ENCODE measurements at places on chromosomes 1 and 21.
A peak's percentile ranks its signal among the peaks of the same experiment; 100 is the strongest.

- no peak for DNase-seq
These were observed 27.2 kb downstream of the CCDC30 start for GRCh38 chr1:42490237-42490636.

- no peak for DNase-seq
These were observed 20.4 kb downstream of the CCT8 start for GRCh38 chr21:29053011-29053553.

DNA sequence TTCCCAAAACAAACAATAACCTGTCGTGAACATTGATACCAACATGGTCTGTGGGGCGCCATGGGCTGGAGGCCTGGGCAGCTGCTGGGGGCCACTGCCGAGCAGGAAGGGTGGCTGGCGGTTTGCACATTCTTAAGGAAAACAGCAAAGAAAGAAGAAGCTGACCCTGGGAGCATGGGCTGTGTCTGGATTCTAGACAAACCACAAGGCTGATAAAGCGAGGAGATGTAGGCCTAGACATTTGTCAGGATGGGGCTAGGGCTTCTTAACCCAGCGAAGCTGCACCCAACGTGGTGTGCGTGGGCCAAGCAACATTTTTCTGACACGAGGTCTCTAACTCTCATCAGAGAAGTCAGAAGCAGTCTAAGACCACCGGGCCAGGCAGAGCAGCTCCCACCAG is 322.1 kb upstream of the VAMP3 start:
- no peak for DNase-seq

GRCh38 chr1:236465959-236466303 is 57.9 kb upstream of the LGALS8 start:
- no peak for DNase-seq

GRCh38 chr1:160208557-160209320 is 3.6 kb downstream of the PEA15 start:
- DNase-seq = no peak

- peak; percentile 99 for DNase-seq
These were observed 20.4 kb downstream of the AGRN start for GRCh38 chr1:1040004-1040991.

GRCh38 chr1:15277447-15277838 is 30.4 kb downstream of the FHAD1 start:
- DNase-seq = no peak

DNA sequence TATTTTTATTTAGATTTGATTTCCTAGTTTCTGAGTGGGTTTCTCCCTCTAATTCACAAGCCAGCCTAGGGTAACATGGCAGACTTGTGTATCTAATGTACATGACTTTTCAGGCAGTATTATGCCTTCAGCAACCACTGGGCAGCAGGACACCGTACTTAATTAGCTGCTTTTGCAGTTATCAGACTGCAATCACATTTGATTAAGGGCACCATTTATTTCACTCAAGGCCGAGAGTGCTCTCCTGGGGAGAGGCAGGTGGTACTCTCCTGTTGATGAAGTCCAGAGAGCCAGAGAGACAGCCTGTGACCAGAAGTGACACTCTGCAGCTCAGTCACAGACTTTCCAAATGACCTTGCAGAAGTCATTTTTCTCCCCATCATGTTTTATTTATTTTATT is 18.7 kb downstream of the CYYR1 start:
- DNase-seq = no peak

GRCh38 chr1:34776911-34777310 is 4.1 kb upstream of the GJB3 start:
- no peak for DNase-seq

GRCh38 chr21:42234464-42235241 is 15.7 kb downstream of the ABCG1 start:
- DNase-seq = peak; percentile 62

GRCh38 chr1:86224651-86225310 is 68.2 kb upstream of the COL24A1 start:
- DNase-seq = no peak

DNA sequence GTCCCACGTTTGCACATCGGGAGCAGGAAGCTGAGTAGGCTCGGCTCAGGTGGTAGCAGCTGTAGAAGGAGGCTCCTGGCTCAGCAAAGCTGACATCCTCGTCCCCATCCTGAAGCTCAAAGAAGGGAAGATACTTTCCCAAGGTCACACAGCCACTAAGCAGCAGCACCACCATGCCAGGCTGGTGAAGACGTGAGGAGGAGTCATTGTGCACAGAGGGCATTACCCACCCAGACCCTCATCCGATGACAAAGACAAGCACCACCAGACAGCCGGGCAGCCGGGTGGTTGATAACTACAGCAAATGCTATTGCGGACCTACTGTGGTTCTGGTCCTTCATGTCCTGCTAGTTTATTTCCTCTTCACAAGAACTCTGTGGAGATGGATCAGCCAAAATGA is 186.9 kb downstream of the MATN1 start:
- no peak for DNase-seq

DNA sequence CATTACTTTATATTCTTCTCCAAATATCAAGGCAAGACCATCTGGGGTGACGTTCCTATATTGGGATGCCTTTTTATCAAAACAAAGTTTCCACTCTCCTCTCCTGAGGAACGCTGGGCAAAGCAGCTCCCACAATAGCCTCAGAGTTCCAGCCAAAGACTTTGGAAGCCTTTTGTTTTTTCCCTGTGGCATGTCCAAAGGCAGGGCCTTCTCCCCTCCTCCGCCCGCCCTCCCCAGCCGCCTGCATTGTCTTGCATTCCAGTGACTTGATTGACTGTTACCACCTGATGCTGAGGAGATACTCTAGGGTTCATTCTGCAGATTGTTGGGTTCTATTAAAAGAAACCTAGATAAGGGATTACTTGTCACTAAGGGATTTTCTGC is 43.5 kb downstream of the PROX1 start:
- DNase-seq = no peak

GRCh38 chr1:3051270-3052268 is 17.4 kb upstream of the PRDM16 start:
- no peak for DNase-seq

- no peak for DNase-seq
These were observed 254.4 kb upstream of the CSF3R start for GRCh38 chr1:36737038-36737555.

GRCh38 chr1:89525169-89525855 is 683 bp downstream of the LRRC8B start:
- no peak for DNase-seq

GRCh38 chr1:190688096-190688495 is 210.4 kb upstream of the BRINP3 start:
- no peak for DNase-seq

GRCh38 chr1:206739411-206740076 is 31.0 kb upstream of the IL19 start:
- DNase-seq = peak; percentile 61

DNA sequence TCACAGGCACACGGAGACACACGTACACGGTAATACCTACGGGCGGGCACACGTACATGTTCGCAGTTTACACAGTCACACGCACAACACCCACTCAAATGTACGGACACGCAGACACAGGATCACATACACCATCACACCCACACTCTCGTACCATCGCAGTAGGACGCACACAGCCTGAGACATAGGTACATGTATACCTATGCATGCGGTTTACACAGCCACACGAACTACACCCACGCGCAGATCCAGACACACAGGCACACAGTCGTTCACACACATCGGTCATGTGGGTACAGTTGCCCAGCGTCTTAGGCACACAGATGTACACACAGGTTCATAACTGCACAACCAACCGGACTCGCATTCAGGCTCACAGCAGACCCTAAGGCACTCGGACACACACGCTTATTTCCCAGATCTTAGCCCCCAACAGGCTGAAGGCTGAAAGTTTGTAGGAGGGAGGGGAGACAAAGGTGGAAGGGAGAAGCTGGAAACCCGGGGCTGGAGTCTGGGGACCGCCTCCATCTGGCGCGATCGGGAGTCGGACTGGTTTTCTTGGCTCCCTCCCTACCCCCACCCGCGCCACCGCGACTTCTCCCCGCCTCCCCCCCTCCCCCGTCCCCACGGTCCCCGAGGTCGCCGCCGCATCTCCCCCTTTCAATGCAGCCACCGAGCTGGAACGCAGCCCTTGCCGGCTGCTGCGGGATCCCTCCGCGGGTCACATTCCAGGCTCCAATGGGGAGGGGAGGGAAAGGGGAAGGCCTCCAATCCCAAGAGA is 51.9 kb upstream of the SYNC start:
- DNase-seq = no peak

- no peak for DNase-seq
These were observed 175.0 kb downstream of the DAB1 start for GRCh38 chr1:57248830-57249229.

GRCh38 chr1:43005460-43006361 is 47.0 kb upstream of the SLC2A1 start:
- no peak for DNase-seq

- DNase-seq = no peak
These were observed 1.9 kb downstream of the ITPKB start for GRCh38 chr1:226736908-226737818.

- peak; percentile 48 for DNase-seq
These were observed 17.6 kb upstream of the ALX3 start for GRCh38 chr1:110087812-110088738.

All from GM12891 (cell line).